ENCODE measurements at places on chromosomes 2 and 18.

DNA sequence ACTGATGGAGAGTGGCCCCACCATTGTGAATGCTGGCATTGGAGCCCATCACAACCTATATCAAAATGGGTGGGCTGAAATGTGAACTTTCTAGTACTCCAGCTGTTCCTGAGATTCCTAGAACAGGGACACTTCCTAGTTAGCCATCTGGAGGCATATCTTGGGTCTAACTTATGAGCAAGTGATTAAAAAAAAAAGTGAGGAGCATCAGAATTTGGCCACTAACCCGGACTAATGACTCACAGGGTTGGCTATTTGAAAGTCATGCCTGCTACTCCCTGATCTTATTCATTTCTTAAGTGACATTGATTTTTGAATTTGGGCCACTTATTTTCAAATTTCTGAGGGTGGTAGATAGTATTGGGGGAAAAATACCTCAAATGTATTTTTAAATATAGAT lies 216.6 kb downstream of the HRH4 start:
- no peak overlapping the region for H3K4me3 ChIP-seq
- H3K4me1 ChIP-seq: no peaks in the 10 kb centered on the region
- no peaks in the 10 kb centered on the region for H3K27me3 ChIP-seq
- H3K27ac ChIP-seq: no peak overlapping the region
- no peak for DNase-seq

- H3K4me3 ChIP-seq: no peak overlapping the region
- H3K36me3 ChIP-seq: no peaks in the 10 kb centered on the region
- H3K27me3 ChIP-seq: no peaks in the 10 kb centered on the region
- DNase-seq: no peak
- no peaks in the 10 kb centered on the region for H3K4me1 ChIP-seq
- no peak overlapping the region for H3K27ac ChIP-seq
Observed at GRCh38 chr18:2171840-2172625, 399.3 kb downstream of the METTL4 start.

- H3K27ac ChIP-seq: no peak overlapping the region
- no peak overlapping the region for H3K4me3 ChIP-seq
- no peaks in the 10 kb centered on the region for H3K4me1 ChIP-seq
- DNase-seq: no peak
Observed at GRCh38 chr18:59783138-59783537, 85.9 kb upstream of the CCBE1 start.

DNA sequence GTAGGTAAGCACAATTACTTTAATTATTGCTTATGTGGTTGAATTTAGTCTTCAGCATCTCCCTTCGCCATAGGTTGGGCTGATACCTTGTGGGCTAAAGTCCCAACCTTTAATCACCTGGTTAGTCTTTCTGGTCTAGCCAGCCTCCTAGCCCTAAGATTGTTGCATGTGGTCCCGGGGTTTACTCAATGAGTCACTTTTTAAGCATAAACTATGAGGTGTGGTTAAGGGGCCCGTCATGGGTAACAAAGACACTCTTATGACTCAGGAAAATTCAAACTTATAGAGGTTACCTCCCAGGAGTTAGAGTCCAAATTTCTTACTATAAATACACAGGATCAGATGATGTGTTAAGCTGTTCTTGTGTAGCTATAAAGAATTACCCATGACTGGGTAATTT lies 841.6 kb downstream of the TRIB2 start:
- H3K27ac ChIP-seq: no peak overlapping the region
- no peaks in the 10 kb centered on the region for H3K36me3 ChIP-seq
- no peak for DNase-seq
- no peaks in the 10 kb centered on the region for H3K27me3 ChIP-seq
- no peak overlapping the region for H3K4me3 ChIP-seq

- H3K4me1 ChIP-seq: no peaks in the 10 kb centered on the region
- no peak overlapping the region for H3K27ac ChIP-seq
- H3K4me3 ChIP-seq: no peak overlapping the region
- no peaks in the 10 kb centered on the region for H3K36me3 ChIP-seq
Observed at GRCh38 chr2:105689484-105689883, 55.2 kb upstream of the NCK2 start.

- no peaks in the 10 kb centered on the region for H3K36me3 ChIP-seq
- H3K27ac ChIP-seq: no peak overlapping the region
- peaks cover 72% of the 10 kb centered on the region for H3K27me3 ChIP-seq
- peak; percentile 52 for DNase-seq
- peak overlapping the region; percentile 36 for H3K4me3 ChIP-seq
Observed at GRCh38 chr2:232521959-232522622, 1.9 kb downstream of the PRSS56 start.

DNA sequence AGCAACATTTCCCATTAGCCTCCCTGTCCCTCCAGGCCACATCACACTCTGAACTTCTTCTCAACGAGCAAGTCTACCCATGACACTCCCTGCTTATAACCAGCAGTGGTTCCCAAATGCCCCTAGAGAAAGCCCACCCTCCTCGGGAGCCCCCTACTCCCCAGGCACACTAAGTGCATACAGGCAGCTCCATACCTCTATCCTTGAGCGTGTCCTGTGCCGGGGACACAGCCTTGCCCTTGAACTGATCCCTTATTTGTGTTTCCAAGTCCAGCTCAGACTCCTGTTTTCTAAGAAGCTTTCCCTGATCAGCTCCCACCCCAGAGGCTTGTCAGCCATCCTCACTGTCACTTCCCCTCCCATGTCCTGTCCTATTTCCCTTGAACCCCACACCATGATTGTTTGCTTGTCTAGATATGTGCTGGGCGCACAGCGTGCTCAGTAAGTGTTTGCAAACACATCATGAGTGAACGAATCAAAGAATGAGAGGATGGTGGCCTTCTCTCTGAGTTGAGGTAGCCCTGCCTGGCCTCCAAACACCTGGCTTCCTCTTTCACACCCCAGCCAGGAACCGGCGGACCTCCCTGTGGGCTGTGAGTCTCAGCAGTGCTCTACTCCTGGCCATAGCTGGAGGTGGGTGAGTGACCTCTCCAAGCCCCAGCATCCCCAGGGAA lies 2.1 kb downstream of the TEX51 start:
- no peaks in the 10 kb centered on the region for H3K4me1 ChIP-seq
- DNase-seq: peak; percentile 10
- H3K27me3 ChIP-seq: no peaks in the 10 kb centered on the region
- H3K27ac ChIP-seq: no peak overlapping the region

- H3K27ac ChIP-seq: no peak overlapping the region
- DNase-seq: no peak
- H3K27me3 ChIP-seq: no peaks in the 10 kb centered on the region
Observed at GRCh38 chr2:153963256-153963655, 91.5 kb downstream of the GALNT13 start.

DNA sequence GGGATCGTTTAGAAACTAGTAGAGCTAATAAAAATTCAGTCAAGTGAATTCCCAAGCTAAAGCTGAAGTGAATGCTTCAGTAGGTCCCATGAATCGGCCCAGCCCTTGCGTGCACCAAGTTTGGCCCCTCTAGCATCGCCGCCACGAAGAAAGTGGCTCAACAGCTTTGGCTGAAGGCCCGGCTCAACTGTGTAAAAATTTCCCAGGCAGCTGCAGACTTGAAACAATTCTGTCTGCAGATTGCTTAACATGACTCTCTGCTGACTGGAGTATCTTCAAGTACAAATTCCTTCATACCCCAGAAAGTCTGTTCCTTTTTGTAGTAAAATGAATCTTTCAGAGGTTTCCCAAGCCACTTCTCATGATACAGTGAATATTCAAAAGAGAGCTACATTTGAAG lies 32.7 kb downstream of the ALMS1 start:
- H3K4me3 ChIP-seq: no peak overlapping the region
- peak; percentile 76 for DNase-seq
- H3K36me3 ChIP-seq: no peaks in the 10 kb centered on the region

- H3K4me3 ChIP-seq: no peak overlapping the region
- H3K4me1 ChIP-seq: no peaks in the 10 kb centered on the region
- no peaks in the 10 kb centered on the region for H3K27me3 ChIP-seq
- DNase-seq: no peak
- no peaks in the 10 kb centered on the region for H3K36me3 ChIP-seq
Observed at GRCh38 chr18:5507756-5508155, 36.0 kb downstream of the EPB41L3 start.

- DNase-seq: no peak
- no peaks in the 10 kb centered on the region for H3K27me3 ChIP-seq
- H3K36me3 ChIP-seq: no peaks in the 10 kb centered on the region
- no peak overlapping the region for H3K4me3 ChIP-seq
- peaks cover 11% of the 10 kb centered on the region for H3K4me1 ChIP-seq
Observed at GRCh38 chr2:144642856-144643255, 122.9 kb upstream of the ZEB2 start.

DNA sequence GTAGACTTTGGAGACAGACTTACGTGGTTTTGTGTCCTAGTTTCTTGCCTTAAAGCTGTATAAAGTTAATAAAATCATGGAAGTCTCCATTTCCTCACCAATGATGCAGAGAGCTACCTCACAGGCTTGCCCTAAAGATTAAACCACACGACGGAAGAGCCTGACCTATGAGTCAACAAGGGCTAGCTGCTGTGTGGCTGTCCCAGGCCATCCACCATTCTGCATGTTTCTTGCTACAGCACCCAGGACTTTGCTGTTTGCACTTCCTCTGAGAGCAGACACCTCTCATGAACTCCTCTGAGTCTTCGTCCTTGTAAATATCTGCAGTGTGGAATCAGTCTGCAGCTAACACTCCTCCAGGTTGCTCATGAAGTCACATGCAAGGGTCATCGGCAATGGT lies 160.0 kb upstream of the TRIB2 start:
- H3K4me3 ChIP-seq: no peak overlapping the region
- no peak overlapping the region for H3K27ac ChIP-seq
- H3K27me3 ChIP-seq: no peaks in the 10 kb centered on the region
- H3K36me3 ChIP-seq: no peaks in the 10 kb centered on the region
- no peak for DNase-seq
- peaks cover 22% of the 10 kb centered on the region for H3K4me1 ChIP-seq

DNA sequence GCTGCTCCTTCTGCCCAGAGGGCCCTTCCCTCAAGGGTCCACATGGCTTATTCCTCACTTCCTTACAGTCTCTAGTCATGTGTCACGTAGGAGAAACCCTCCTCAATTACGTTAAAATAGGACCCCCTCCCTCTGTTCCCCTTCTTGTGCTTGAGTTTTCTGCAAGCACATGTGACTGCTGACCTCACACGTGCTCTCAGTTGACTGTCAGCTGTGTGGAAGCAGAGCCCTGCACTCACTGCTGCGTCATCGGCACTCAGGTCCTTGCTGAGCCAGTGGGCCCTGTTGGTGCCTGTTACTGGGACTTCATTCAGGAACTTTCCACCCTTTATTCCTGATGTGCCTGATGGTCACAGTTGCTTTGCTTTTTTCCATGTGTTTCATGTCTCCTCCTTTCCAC lies 11.1 kb downstream of the ATG16L1 start:
- no peak overlapping the region for H3K27ac ChIP-seq
- no peaks in the 10 kb centered on the region for H3K27me3 ChIP-seq
- peaks cover 100% of the 10 kb centered on the region for H3K36me3 ChIP-seq
- DNase-seq: no peak
